NCI-H187 treated with DMSO at 0.1 percent for 48 hours (cell line): ENCODE measurements at places on chromosomes 3 and 15.

- no peak for DNase-seq
Observed at GRCh38 chr15:32966512-32966911, 228.0 kb downstream of the FMN1 start.

- no peak for DNase-seq
Observed at GRCh38 chr15:70054366-70054765, 43.4 kb downstream of the TLE3 start.

GRCh38 chr3:172707030-172707429 lies 3.8 kb downstream of the NCEH1 start:
- DNase-seq: no peak

DNA sequence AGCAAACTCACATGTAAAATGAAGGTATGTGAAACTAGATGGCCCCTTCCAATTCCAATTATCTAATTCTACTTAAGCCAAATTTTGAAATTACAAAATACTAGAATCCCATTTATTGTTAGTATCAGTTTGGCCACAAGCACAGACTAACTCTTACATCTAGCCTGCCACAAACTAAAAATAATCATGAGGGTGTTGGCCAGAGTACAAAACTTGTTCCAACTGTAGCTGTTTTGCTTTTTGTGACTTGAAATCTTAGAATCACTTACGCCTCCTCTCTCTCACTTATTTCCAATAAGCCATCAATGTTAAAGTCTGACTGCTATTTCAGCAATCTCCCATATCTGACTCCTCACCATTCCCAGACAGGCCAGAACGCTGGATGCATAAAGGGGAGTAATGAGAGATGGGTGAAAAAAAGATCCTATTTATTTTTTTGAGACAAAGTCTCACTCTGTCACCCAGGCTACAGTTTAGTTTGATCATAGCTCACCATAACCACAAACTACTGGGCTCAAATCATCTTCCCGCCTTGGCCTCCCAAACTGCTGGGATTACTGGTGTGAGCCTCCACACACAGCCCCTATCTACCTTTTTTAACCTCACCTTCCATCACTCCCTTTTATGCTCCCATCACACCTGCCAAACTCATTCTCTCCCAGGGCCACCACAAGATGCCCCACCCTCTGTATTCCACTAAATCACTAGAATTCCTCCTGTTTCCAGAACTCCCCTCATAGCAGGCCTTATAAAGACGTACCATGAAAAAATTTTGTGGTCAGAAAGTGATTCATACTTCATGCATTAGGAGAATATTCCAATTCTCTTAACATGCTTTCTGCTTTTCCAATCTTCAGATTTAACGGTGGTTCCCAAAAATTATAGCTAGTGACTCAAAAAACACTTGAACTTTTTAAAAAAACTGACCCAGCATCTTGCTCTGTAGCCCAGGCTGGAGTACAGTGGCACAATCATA lies 36.5 kb downstream of the ATOSA start:
- no peak for DNase-seq

DNA sequence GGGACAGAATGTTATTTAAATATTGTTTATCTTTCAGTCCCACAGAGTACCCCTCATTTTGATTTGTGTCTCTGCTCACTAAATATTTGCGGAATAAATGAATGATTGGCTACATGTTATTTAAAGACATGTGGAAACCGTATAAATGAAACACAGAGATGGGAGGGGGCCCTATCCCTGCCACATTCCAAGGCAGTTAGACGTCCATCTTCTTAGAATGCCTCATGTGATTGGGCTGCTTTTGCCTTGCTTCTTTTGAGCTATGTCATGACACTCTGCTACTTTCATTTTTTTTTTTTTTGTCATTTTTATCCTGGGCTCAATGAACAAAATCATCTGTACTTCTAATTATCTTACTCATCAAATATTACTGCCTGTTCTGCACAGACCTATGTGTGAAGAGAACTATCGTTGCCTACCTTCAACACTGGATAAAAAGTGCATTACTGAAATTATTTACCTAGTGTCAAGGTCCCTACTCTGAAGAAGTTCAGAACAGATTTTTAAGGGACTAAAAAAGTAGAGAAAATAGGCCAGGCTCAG lies 83.9 kb upstream of the FAM98B start:
- DNase-seq: no peak

DNA sequence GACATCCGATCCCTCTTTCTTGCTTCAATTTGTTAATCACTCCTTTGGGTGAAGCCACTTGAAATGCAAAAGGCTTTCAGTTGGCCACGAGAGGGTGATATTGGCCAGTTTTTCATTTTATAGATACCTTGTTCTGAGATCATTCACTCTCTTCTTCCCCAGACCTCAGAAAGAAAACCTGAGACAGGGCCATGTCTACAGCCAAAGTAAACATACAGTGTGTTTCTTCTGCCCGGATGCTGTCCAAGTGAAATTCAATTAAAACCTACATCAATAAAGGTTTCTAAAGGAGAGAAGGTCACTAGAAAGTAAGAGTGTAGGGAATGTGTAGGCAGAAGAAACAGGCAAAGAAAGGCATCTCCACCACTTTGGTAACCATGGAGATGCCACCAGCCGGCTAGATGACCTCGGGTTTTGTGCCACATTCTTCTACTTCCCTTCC lies 39.5 kb upstream of the FMN1 start:
- DNase-seq: no peak
